ENCODE measurements at places on chromosomes 7 and 10.

- no peak for DNase-seq
Measured at GRCh38 chr7:1368184-1368681, 91.0 kb downstream of the MICALL2 start.

- no peak for DNase-seq
Measured at GRCh38 chr7:91579837-91580236, 300.7 kb downstream of the MTERF1 start.

- DNase-seq, result no peak
Measured at GRCh38 chr7:155497149-155497901, 39.4 kb downstream of the EN2 start.

GRCh38 chr10:32197423-32197822, 141.2 kb upstream of the KIF5B start:
- DNase-seq, result no peak

- no peak for DNase-seq
Measured at GRCh38 chr10:131874991-131875451, 25.8 kb upstream of the PPP2R2D start.

DNA sequence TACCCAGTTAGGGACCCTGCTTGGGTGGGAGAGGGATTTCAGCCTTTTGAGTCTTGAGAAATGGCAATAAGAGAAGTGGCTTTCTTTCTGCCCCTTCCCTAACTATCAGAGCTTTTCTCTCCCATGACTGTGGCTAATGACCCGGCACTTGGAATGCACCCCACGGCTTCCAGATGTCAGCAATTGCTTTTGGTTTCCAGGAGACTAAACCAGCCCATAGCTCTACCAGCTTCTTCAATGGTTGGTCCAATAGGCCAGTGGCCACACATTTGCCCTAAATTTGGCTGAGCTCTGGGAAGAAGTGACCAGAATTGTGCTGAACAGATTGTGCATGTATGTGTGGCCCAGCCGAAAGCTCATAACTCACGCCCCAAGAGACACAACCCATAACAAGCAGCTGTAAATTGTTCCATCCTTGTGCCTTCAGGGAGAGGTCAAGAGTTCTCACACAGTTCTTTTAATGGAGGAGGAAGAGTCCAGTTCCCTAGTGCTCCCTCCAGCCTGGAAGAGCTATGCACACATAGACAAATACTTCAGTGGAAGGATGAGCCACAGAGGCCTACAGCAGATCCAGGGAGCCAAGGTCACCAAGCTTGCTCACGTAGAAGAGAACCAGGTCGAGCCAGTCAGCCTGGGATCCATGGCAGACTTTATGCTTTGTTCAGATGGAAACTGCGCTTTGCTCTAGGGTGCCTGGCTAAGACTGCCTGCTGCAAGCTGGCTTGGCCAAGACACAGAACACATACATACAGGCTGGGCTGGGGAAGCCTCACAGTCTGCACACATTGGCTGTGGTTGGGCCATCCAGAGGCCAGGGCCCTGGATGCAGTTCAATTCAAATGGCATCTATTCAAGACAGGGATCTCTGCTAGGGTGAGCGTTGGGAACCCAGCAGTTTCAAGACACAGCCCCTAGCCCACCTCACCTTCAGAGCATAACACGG, 131.8 kb upstream of the HABP2 start:
- DNase-seq, result no peak

DNA sequence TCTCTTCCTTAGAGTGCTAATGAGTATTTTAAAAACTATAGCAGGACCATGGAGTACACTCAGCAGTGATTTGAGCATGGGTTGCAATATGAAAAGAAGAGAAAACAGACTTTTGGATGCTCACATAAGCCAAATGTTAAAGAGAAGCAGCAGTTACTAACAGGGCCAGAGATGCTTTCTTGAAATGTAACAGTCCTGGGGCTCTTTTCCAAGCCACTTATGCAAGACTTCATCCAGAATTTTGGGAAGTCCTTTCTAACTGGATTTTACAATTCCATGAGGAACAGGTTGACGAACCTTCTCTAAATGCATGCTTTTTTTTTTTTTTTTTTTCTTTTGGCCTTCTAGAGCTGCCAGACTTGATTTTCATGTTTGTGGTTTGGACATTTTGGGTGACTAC, 282.0 kb downstream of the SEC23IP start:
- DNase-seq, result no peak

GRCh38 chr10:17473228-17473950, 19.0 kb upstream of the ST8SIA6 start:
- DNase-seq, result no peak

DNA sequence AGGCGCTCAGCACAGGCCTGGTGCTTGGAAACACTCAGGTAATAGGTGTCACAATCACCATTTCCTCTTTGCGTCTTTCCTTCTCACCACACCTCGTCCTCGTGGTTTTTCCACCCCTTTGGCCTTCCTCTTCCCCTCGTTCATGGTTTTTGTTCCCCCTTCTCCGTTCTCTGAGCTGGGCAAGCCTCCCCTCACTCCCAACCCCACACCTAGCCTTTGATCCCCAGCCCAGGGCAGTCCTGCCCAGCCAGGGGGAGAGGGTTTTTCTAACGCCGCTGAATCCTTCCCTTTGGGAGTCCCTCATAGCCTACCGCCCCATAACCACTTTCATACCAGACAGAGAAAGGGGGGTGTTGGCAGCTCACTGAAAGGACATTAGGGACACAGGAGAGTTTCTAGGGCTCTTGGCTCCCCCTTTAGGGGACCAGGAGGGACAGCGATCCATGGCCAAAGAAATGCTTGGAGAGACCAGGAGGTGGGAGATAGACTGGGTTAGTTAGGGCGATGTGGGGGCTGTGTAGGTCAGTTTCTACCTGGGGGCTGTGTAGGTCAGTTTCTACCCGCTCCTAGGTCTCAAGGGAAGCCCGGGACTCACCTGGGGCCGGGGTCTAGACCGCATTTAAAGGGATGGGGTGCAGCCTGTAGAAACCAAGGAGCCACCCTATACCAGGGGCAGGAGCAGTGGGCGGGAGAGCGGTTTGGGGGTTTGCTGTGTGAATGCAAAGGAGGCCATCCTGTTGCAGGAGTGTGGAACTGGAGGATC, 1.4 kb downstream of the EPHB4 start:
- no peak for DNase-seq

DNA sequence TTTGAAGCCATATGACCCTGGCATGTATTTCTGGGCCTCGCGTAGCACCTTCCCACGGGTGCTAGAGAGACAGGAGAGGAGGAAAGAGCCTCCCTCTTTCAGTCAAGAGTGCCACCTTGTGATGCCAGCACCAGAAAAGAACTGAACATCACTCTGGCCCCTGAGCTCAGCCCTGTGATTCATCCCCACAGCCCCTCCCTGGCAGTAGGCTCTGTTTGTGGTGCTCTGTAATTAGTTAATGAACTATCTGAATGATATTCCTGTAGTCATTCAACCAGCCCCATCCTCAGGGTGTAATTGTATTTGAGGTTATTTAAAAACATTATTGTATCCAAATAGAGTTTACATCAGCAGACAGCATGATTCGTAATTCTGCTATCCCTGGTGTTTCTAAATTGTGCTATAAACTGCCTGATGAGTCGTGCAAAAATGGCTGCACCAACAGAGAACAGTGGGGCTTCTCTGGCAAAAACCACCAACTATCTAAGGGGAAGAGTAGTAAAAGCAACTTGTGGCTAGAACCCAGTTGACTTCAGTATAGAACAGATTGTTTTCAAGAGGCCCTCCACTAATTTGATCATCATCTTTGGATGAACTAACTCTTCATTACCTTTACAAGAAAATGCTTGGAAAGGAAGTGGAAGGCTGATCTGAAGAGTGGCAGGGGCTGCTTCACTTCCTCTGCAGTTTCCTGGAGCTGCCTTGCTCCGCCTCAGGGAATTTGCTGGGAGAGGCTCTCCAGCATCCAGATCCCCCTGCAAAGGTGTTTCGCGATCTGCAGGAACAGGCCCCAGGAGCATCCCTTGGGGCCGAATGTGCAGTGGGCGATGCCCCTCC, 23.7 kb upstream of the TIAL1 start:
- DNase-seq, result no peak

DNA sequence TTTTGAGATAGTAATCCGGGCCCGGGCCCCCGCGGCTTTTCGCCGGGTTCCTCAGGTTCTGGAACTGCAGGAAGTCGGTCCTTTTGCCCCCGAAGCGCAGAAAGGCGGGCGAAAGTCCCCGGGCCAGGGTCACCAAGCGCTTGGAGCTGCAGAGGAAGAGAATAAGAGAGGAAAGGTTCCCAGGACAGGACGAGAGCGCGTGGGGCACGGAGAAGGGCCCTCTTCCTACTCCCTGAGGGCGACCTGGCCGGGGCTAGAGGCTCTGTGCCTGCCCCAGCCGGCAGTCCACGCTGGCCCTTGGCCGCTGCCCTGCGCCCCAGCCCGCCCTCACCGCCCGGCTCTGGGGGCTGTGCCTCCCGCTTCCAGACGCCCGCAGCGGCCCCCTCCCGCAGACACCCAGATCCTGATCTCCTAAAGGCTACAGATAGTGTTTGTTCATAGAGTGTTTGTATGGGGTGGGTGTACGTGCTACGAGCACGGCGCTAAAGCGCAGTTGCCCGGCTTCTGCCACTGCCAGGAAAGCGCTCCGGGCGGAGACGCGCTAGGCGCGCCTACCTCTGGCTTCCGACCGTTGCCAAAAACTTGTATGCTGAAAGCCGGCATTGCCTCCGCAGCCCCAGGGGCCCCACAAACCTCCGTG, 3.2 kb downstream of the HPSE2 start:
- no peak for DNase-seq

DNA sequence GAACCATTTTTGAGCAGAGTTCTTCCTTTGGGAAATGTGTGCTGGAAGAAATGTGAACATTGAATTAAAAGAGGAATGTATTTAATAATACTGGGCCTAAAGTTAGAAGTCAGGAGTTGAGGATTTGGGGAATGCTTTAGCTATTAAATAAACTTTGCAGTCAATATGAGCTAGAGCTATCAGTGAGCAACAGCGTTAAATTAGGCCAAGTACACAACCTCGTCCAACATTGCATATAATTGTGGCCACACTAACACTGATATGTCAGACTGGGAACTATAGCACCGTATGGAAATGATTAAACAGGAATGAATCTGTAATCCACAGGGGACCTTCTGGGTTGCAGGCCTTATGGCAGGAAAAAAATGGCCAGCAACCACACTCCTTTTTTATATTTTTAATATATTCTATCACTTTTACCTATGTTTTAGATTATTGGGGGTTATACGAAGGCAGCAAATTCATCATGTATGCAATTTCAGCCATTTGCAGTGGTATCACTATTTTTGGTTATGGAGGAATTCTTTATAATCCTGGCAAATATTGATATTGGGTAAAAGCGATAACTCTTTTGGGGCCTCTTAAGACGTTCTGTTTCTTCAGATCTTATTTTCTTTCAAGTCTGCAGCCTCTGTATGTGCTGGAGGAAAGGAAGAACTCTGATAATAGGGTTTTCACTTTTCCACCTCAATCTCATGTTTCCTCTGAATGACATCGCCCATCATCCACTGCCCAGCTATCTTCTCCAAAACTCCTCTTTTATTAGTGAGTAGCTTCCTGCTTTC, 236.3 kb upstream of the PLXDC2 start:
- DNase-seq, result no peak

- no peak for DNase-seq
Measured at GRCh38 chr10:63866747-63867140, 345.5 kb downstream of the REEP3 start.

DNA sequence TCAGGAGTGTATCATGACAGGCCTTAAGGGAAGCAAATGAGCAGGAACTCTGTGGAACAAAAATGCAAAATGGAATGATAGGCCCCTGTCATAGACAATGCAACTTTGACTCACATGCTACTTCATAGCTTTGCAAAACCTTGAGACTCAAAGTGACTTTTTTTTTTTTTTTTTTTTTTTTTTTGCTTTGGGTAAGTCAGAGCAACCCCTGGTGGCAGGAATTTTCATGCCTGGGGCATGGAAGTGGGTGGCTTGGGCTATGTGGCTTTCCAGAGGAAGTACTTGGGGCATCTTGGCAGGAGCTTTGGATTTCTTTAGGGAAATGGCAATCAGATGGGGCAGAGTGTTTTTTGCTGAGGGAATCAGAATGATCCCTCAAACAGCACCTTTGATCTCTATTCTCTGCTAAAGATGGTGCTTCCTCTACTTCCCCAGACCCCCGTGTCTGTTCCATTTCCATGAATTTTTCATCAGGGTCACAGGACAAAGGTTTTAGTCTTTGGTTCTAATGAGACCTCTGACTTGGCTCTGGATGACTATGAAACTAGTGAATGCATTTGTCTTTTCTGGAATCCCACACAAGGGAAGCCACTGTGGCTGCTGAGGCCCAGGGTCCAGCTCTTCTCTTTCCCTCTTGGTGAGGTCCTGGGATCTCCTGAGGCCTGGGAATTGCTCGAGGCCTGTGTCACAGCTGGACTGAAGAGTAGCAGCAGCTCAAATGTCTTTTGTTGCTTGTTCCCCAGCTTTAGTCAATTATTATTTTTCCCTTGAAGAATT, 62.8 kb downstream of the TACC2 start:
- DNase-seq, result no peak

DNA sequence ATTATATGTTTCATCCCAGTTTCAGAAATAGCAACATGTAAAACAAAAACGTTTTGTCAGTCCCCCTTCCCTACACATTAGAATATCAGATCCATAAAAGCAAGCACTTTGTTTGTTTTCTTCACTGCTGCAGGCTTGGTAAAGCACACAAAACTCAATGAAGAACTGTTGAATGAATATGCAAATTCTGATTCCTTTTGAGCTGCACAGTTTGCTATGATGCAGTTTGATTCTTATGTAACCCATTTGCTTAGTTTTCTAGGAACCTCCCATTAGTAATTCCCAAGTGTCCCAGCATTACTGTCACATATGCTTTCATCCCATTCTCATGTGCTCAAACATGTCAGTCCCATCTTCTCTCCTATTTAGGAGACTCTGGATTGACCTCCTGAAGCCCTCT, 26.1 kb upstream of the CHCHD3 start:
- no peak for DNase-seq

GRCh38 chr10:35056686-35057085, 33.5 kb downstream of the CUL2 start:
- no peak for DNase-seq

Data from activated CD8-positive, alpha-beta memory T cell treated with anti-CD3 and anti-CD28 coated beads for 1 hour (primary cell).